ENCODE measurements at places on chromosomes 4 and X.
A peak's percentile ranks its signal among the peaks of the same experiment; 100 is the strongest.

GRCh38 chr4:56953680-56954520 lies 23.5 kb downstream of the NOA1 start:
- DNase-seq, result no peak

DNA sequence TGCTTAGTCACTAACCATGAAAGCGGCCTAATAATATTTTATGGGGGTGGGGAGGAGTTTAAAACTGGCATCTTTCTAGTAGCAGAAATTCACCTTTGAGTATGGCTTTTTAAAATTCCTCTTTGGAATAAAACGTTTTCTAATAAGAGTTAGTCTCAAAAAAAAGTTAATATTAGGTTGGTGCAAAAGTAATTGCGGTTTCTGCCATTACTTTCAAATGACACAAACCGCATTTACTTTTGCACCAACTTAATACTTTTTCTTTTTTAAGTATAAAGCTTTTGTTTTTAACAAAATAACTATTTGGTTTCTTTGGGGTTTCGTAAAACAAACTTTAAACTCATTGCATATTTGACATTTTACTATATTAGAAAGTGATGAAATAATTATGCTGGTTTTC lies 68.4 kb downstream of the FBXO8 start:
- DNase-seq, result no peak

DNA sequence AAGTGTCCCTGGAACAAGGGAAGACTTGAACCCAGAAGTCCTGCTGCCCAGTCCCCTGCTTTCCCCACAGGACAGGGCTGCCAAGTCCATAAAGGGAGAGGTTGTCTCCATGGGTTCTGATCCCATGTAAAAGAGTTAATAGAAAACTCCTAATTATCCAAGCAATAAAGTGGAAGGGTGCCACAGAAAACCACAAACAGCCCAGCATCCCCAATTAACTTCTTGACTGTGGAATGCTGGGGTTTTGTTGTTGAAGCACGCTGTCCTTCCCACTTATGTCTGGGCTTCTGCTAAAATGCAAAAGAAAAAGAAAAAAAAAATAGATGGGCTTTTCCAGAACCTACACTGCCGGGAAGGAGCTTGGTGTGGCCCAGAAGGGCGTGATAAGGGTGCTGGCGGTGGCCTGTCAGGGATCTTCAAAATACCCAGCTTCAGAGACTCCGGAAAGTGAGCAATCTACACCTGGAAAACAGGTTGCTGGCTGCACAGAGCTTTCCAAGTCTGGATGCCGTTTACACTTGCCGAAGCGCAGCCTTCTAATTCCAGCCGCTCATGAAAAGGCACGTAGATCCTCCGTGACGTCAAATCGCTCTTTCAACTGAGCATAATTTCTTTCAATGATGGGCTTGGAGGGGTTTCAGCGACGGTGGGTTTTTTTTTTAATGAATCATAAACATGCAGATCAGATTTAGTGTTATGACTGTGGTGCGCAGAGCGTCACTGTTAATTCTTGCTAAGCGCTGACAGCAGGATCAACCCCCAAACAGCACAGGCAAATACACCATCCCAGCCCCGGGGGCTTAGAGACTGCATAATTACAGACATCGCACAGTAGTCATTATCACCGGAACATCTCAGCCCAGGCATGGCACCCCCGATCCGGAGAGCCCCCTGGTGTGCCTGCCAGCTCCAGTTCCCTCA lies 197.6 kb downstream of the BCOR start:
- peak; percentile 62 for DNase-seq

- peak; percentile 90 for DNase-seq
Observed at GRCh38 chr4:1593458-1593857, 90.7 kb downstream of the FAM53A start.

GRCh38 chr4:83922402-83922801 lies 386.5 kb downstream of the GPAT3 start:
- DNase-seq, result no peak

GRCh38 chr4:41189666-41190065 lies 24.7 kb downstream of the APBB2 start:
- DNase-seq, result no peak

DNA sequence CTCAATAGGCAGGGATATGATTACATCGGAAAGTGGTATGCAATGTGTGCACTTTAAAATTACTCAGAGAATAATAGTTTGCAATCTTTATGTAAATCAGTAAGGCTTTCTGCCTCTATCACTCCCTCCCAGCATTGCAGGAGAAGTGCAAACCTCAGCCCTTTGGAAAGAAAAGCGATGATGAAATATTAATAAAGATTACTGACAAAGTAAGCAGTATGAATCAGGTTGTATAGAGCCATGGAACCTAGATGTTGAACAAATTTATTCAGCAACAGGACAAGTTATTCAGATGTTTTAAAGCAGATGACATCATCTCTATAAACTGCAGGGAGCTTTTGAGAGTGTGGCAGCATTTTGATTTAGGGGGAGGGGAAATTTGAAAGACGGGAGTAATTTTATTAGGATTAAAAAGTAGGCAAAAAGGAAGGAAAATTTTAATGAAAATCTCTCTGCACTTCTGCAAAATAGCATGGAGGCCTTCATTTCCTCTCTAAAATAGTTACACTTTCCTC lies 631.7 kb upstream of the GRIA3 start:
- no peak for DNase-seq

DNA sequence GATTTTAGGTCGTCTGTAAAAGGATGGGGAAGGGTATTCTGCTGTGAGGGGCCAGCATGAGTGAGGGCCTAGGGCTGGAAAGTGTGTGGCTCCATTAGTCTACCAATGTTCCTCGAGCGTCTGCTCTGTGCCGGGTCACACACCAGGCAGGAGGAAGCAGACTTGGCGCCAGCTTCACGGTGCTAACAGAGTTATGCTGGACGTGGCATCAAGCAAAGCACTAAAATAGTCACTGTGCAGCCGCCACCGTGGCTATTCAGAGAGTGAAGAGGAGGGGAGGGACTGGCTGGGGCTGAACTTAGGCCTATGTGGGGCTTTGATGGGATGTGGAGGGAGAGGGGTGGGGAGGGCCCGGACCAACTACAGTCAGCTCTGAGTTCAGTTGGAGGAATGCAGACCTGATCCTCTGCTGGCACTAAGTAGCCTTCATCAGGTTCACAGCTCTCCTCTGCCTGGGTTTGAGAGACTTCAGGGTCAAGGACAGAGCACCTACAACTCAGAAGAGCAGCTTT lies 83.9 kb upstream of the MSX1 start:
- DNase-seq, result no peak

- DNase-seq, result no peak
Observed at GRCh38 chrX:150226223-150226965, 136.7 kb upstream of the MAMLD1 start.

- DNase-seq, result no peak
Observed at GRCh38 chr4:174324725-174325124, 41.0 kb downstream of the CEP44 start.

DNA sequence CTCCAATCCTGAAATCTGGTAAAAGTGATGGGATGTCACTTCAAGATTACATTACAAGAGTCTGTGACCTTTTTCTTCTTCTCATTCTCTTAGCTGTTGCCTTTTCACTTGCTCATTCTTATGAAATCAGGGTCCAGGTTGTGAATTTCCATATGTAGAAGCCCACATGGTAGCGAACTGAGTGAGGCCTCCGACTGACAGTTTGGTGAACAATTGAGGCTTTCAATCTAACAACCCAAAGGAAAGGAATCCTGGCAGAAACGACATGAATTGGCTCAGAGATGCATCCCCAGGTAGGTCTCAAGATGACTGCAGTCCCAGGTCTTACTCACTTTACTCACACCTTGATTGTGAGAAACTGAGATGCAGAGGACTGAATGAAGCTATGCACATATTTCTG lies 203.4 kb upstream of the FAT4 start:
- DNase-seq, result no peak

GRCh38 chr4:38203609-38204008 lies 243.4 kb downstream of the PTTG2 start:
- DNase-seq, result no peak

DNA sequence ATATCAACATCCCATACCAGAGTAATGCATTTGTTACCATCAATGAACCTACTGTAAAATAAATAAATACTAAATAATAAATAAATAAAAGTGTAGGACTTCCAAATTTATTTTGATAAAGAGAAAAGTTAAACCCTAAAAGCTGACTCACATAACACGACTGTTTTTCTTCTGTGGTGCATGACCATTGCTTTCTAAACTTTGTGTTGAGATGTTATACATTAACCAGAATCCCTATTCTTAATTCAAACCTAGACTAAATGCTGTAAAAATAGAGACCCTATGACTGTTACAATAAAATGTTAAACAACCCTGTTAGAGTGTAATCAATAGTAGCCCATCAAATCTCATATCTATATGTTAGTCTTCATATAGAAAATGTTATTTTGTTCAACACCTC lies 20.9 kb upstream of the PRMT9 start:
- DNase-seq, result no peak

DNA sequence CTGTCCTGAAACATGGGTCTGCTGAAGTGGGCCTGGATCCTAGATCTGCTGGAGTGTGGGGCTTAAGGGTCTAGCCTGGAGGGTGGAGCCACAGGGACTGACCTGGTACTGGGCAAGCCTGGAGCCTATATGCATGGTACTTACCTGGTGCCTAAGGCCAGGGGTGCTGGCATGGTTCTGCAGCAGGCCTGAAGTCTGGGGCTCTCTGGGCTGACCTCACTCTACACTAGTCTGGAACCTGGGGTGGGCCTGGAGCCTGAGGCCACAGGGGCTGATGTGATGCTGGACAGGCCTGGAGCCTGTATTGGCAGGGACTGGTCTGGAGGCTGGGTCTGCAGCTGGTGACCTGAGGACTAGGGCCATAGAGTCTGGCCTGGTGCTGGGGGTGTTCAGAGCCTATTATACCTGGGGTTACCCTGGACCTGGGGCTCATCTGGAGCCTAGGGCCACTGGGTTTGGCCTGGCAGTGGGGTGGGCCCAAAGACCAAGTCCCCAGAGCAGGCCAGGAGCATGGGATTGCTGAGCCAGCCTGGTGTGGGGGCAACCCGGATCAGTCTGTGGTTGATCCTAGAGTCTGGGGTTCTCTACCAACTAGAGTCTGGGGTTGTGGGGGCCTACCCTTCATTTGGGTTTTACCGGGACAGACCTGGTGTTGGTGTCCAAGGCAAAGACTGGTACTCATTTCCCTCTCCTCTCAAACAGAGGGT lies 179.6 kb downstream of the SLC4A4 start:
- peak; percentile 0 for DNase-seq

DNA sequence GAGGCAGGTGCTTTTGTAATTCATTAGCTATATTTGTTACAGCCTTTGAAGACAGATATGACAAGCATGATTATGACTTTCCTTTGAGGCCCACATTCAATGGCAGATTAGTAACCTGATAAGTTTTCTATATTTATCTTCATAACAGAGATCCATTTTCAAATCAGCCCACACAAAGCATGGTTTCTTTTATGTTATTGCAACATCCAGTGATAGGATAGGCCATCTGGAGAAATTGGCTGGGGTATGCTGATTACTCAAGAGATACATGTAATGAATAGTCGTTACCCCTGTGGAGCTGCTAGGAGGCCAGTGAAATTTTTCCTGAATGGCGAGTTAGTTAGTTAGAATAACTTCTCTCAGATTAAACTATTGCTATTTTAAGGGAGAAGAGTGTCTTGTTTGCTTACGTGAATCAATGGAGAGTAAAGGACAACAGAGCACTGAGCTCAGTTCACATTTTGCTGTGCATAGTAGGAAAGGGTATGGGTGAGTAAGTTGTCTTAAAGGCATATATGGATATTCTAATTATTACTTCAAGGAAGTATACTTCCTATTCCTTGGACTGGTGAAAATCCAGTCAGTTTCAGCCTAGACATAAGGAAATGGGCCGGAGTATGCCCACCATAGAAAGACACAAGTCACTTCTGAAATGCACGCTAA lies 79.2 kb upstream of the DKK2 start:
- DNase-seq, result peak; percentile 22

GRCh38 chr4:152245680-152246079 lies 290.2 kb downstream of the FBXW7 start:
- no peak for DNase-seq

GRCh38 chr4:14434483-14434882 lies 567.8 kb upstream of the CPEB2 start:
- DNase-seq, result no peak

GRCh38 chr4:87559090-87559837 lies 30.1 kb upstream of the SPARCL1 start:
- peak; percentile 40 for DNase-seq

DNA sequence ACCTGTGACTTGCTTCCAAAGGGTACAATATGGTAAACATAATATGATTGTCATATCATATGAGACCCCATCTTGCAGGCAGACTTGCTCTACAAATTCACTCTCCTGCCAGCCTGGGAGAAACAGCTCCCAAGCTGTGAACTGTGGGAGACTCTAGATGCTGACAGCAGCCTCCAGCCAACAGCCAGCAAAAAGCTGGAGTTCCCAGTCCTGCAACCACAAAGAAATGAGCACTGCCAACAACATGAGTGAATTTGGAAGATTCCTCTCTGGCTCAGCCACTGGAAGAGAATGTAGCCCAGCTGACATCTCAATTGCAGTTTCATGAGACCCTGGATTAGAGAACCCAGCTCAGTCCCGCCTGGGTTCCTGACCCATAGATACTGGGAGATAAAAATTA lies 145.4 kb downstream of the QDPR start:
- no peak for DNase-seq

DNA sequence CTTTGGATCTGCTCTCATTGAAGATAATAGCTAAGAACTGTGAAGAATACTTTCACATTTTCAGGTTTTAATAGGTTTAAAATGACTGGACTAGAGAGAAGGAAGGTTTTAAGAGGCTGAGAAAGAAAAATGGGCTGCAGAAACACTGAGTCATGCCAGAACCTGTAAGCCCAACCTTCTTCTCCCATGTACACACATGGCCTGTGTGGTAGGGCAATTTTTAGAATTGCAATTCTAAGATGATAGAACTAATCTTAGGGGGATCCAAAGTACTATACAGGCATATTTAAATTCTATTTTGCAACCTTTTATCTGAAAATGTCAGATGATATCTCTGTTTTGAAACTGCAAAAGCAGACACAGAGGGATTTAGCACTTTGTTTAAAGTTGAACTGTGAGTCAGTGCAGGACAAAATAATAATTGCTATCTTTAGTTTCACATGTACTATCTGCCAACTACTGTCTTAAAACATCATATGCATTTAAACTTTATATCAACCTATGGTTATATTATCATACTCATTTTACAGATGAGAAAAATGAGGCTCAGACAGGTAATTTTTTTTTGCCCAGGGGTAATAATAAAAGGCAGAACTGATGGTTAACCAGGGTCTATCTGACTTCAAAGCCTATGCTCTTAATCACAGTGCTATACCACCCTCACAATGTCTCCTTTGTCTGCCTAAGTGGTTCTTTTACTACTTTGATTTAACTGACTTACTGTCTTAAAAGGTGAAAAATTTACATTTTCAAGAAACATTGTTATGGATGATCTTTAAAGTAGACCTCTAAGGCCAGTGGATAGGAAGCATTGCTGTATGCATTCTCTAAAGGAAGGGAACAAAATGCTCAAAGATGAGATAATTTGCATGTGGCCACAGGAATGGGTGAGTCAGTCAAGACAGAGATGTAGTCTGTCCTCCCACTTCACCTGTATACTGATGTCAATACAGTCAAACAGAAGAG lies 4.3 kb downstream of the TMPRSS11E start:
- no peak for DNase-seq

DNA sequence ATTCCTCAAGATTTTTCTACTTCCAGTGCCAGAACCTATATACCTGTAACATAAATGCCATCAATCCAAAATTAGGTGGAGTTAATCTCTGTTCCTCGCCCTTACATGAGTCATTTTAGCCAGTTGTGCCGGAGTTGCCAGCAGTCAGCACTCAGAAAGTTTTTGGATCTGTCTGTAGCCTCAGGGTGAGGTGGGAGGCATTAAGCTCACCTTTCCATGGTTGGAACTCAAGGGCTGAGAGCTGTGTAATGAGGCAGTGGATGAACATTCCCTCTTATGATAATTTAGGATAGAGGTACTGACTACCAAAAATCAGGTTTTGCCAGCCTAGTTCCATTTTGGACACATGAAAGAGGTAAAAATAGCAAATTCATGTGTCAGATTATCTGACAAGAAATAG lies 1553.1 kb upstream of the ADGRL3 start:
- DNase-seq, result no peak
